Breast epithelium (tissue), 4 donors: ENCODE measurements at places on chromosomes 11 and 22.
A peak's percentile ranks its signal among the peaks of the same experiment; 100 is the strongest.

DNA sequence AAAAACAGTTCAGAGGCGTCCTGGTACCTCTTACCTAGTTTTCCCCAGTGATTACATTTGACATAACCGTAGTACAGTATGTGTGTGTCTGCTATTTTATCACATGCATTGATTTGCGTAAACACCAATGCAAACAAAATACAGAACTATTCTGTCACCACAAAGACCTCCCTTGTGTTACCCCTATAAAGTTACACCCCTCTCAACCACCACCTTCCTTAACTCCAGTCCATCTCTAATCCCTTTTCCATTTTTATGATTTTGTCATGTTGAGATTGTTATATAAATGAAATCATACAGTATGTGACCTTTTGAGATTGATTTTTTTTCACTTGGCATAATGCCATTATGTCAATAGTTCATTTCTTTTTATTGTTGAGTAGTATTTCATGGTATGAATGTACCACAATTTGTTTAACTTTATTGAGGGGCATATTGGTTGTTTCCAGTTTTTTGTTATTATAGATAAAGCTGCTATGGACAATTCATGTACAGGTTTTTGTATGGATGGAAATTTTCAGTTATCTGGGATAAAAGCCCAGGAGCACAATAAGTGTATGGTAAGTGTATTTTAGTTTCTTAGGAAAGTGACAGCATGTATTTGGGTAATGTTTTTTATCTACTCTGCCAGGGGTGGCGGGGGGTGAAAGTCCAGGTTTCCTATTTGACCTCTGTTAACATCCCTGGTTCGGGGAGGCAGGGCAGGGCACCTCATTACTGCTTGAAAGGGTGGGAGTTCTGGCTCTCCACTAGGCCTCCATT is 6.0 kb upstream of the SLC37A2 start:
- no peak overlapping the region for H3K27ac ChIP-seq
- H3K4me1 ChIP-seq = no peaks in the 10 kb centered on the region
- H3K36me3 ChIP-seq = no peaks in the 10 kb centered on the region
- H3K4me3 ChIP-seq = no peak overlapping the region
- no peaks in the 10 kb centered on the region for H3K27me3 ChIP-seq

- no peak overlapping the region for H3K4me3 ChIP-seq
- no peak for DNase-seq
- H3K4me1 ChIP-seq = no peaks in the 10 kb centered on the region
- H3K27me3 ChIP-seq = no peaks in the 10 kb centered on the region
These were observed 70.0 kb upstream of the NTM start for GRCh38 chr11:131300439-131300717.

DNA sequence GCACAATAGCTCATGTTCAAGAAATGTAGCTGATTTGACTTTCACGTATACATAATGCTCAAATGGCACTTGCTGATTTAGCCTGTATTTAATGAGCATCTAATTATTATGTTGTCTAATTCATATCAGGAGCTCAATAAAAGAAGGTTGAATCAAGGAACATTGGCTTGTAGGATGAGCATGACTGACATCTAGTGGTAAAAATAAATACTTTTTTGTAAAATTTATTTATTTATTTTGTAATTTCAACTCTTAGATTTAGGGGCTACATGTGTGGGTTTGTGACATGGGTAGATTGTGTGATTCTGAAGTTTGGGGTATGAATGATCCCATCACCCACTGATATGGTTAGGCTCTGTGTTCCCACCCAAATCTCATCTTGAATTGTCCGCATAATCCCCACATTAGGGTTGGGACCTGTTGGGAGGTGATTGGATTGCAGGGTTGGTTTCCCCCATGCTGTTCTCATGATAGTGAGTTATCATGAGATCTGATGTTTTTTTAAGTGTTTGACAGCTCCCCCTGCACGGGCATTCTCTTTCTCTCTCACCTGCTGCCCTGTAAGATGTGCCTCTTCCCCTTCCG is 1.7 kb upstream of the OR52E5 start:
- H3K27me3 ChIP-seq = no peaks in the 10 kb centered on the region
- H3K27ac ChIP-seq = no peak overlapping the region
- DNase-seq = no peak
- no peak overlapping the region for H3K4me3 ChIP-seq
- no peaks in the 10 kb centered on the region for H3K4me1 ChIP-seq

GRCh38 chr11:108592591-108593213 is 866 bp downstream of the EXPH5 start:
- H3K27me3 ChIP-seq = no peaks in the 10 kb centered on the region
- no peak for DNase-seq
- H3K4me1 ChIP-seq = no peaks in the 10 kb centered on the region
- H3K27ac ChIP-seq = peak overlapping the region; percentile 95

DNA sequence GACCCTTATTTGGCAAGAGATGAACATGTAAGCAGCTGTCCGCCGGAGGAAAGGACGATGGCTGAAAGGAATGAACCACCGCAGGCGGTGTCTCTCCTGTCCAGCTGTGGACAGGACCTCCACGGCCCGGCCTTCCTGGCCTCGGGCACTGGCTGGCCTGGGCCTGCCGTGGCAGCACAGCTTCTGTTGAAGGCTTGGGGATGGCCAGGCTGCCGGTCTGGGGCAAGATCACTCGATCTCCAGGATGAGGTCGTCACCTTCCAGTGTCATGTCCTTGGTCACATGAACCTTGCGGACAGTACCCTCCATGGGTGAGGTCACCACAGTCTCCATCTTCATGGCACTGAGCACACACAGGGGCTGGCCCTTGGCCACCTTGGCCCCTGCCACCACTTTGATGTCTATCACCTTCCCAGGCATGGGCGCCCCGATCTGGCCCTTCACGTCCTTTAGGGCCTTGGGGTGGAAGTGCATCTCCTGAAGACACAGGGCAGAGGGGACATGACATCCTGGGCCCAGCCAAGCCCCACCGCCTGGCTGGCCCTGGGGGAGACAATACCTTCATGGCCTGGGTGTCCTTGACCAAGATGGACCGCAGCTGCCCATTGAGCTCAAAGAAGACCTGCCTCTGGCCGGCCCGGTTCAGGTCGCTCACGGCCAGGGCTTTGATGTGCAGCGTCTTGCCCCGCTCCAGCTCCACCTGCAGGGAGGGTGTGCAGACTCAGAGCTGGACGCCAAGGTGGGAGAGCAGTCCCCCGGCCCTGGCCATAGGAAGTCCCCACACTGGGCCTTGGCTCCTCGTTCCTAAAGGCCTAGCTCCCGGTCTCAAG is 5.6 kb downstream of the RCE1 start:
- peak; percentile 50 for DNase-seq
- H3K4me1 ChIP-seq = no peaks in the 10 kb centered on the region
- peaks cover 4% of the 10 kb centered on the region for H3K36me3 ChIP-seq
- no peak overlapping the region for H3K4me3 ChIP-seq
- no peak overlapping the region for H3K27ac ChIP-seq

- H3K4me3 ChIP-seq = no peak overlapping the region
- H3K27me3 ChIP-seq = no peaks in the 10 kb centered on the region
- no peaks in the 10 kb centered on the region for H3K4me1 ChIP-seq
- H3K36me3 ChIP-seq = no peaks in the 10 kb centered on the region
These were observed 186.9 kb upstream of the NAV2 start for GRCh38 chr11:19525714-19526113.

- no peak for DNase-seq
- H3K27ac ChIP-seq = no peak overlapping the region
- H3K27me3 ChIP-seq = no peaks in the 10 kb centered on the region
- H3K4me1 ChIP-seq = peaks cover 10% of the 10 kb centered on the region
- H3K4me3 ChIP-seq = no peak overlapping the region
These were observed 3.2 kb downstream of the ARVCF start for GRCh38 chr22:20013382-20013871.

- no peaks in the 10 kb centered on the region for H3K36me3 ChIP-seq
- peak overlapping the region; percentile 21 for H3K4me3 ChIP-seq
- H3K4me1 ChIP-seq = no peaks in the 10 kb centered on the region
- H3K27ac ChIP-seq = no peak overlapping the region
- no peaks in the 10 kb centered on the region for H3K27me3 ChIP-seq
These were observed 92.7 kb downstream of the SGSM3 start for GRCh38 chr22:40463017-40463631.

DNA sequence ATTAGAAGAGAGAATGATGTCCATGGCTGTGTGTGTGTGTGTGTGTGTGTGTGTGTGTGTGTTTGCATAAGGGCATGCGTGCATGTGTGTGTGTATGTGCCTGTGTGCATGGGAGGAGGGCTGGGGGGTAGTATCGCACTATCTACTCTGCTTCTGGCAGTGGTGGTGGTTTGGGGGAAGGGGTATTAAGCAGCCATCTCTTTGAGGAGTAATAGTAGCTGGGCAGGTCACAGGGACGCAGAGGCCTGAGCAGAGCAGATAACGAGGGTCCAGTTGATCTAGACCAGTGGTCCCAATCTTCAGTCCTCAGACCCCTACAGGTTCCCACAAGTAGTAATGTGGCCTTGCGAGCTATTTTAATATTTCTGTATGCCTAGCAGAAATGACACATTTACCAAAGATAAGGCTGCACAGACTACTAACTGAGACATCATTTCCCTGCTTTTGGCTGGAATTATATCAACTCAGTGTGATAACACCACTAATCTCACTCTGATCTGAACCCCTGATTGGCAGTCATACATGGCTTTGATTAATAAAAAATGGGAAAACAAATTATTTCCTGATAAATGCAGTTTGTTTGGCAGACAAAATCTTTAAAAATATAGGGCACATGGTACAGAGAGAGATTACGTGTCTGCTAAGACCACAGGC is 354.3 kb downstream of the BUD13 start:
- H3K4me3 ChIP-seq = no peak overlapping the region
- no peak overlapping the region for H3K27ac ChIP-seq
- H3K27me3 ChIP-seq = no peaks in the 10 kb centered on the region
- DNase-seq = no peak
- no peaks in the 10 kb centered on the region for H3K36me3 ChIP-seq
